ENCODE measurements at places on chromosomes 5 and 9.

DNA sequence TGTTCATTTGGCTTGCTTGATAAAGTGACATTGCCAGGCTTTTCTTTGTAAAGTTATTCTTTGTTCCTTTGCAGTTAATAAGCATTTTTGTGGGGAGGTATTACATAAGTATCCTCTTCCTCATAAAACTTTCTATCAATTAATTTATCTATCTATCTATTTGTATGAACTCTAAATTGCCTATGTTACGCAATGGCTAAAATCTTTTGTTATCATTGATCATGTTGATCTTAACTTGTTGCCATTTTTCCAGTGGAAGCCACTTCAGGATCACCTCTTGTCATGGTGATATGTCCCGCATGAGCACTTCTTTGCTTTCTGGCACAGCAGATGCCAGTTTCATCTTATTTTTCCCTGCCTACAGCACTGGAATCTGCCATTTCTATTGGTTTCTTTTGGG, 436.7 kb upstream of the KIF2A start:
- no peak for DNase-seq
- H3K36me3 ChIP-seq, result no peaks in the 10 kb centered on the region
- H3K27ac ChIP-seq, result no peak overlapping the region

DNA sequence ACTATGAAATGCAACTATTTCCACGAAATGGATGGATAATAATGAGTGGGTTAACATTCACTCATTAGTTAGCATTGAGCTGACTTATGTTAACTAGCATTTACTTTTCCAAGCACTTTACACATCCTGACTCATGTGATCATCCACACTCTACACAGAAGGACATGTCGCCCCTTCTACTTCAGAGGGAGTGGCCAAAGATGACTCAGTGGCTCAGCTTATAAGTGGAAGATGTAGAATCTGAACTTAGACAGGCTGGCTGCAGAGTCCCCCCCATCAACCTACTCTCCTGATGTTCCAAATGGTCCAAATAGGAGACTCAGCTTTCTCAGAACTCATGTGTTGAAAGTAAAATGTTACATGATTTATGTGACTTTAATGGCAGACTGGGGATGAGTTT, 146.0 kb downstream of the ADCY2 start:
- no peaks in the 10 kb centered on the region for H3K27me3 ChIP-seq
- H3K4me1 ChIP-seq, result no peaks in the 10 kb centered on the region
- no peak overlapping the region for H3K27ac ChIP-seq

- H3K36me3 ChIP-seq, result no peaks in the 10 kb centered on the region
- no peak overlapping the region for H3K27ac ChIP-seq
- H3K4me1 ChIP-seq, result no peaks in the 10 kb centered on the region
- DNase-seq, result no peak
- H3K4me3 ChIP-seq, result no peak overlapping the region
Observed at GRCh38 chr9:20749496-20750198, 65.6 kb downstream of the FOCAD start.

GRCh38 chr5:127335381-127335780, 44.8 kb downstream of the MEGF10 start:
- no peak for DNase-seq
- no peak overlapping the region for H3K4me3 ChIP-seq
- no peaks in the 10 kb centered on the region for H3K36me3 ChIP-seq
- no peak overlapping the region for H3K27ac ChIP-seq
